ENCODE measurements at places on chromosomes 3 and 15.

DNA sequence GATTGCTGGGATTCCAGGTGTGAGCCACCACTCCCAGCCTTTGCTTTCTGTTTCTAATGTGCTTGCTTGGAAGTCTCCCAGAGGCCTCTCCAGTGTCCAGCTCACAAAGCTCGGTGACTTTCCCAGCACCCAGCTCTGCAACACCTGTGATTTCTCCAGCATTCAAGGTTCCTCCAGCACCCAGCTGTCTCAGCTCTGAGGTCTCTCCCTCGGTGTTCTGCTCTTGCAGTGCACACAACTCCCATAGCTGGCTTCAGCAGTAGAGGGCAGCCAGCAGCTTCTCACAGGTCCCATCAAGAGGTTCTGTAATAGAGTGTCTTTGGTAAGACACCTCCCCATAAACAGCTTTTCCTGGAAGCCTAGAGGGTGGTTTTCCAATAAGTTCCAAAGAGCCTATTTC lies 75.1 kb downstream of the GRM7 start:
- DNase-seq, result no peak

GRCh38 chr3:126314790-126315658 lies 42.2 kb downstream of the KLF15 start:
- no peak for DNase-seq

DNA sequence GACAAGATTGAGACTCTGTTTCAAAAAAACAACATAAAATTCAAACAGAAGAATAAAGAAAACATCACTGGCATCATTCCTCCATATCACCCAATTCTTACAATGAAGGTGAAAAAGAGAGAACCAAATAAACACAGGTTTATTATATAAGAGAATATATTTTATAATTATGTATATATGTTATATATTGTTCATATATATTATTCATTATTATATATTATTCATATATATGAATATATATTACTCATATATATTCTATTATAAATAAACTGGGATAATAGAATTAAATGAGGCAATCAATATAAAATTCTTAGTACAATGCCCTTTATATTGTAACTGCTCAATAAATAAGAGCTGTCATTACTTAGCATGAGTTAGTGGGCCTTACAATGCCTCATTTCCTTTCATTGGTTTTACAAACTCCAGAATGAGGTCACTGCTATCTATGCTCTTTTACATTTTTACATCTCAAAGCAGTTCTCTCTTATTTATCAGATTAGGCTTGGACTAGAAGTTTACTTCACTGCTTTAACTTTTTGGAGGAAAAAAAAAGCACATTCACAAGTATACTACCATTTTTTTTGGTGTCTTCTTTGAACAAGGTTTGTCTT lies 135.5 kb upstream of the TTC14 start:
- no peak for DNase-seq

- peak; percentile 11 for DNase-seq
These were observed 13.1 kb downstream of the SLC7A14 start for GRCh38 chr3:170572665-170573253.

DNA sequence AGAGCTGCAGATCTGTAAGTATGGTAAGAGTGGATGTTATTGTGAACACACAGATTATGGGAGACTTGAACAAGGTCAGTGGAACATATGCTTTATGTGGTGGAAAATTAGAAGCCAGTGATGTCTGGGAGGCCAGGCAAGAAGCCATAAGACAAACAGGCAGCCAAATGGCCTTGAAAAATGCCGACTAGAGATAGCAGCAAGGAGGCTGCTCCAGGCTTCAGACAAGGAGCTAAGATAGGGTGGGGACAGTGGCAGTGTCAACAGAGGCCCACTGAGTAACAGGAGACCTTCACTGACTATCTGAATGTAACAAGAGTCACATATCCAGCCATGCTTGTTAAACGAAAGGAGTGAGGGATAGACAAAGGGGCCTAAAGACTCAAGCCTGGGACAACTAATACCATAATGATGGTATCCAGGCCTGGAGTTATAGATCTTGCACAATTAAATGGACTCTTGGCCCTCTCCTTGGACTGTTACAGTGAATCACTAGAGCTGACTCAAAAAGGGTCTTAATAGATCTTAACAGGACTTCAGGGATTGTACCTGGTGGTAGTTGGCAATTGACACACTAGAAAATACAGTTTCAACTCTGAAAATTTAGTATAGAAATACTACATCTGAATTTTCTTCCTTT lies 50.6 kb downstream of the CFAP20DC start:
- DNase-seq, result peak; percentile 44

- DNase-seq, result no peak
These were observed 394.7 kb upstream of the CBLB start for GRCh38 chr3:106263546-106263945.

- no peak for DNase-seq
These were observed 89.9 kb upstream of the TSPAN3 start for GRCh38 chr15:77160562-77161478.

DNA sequence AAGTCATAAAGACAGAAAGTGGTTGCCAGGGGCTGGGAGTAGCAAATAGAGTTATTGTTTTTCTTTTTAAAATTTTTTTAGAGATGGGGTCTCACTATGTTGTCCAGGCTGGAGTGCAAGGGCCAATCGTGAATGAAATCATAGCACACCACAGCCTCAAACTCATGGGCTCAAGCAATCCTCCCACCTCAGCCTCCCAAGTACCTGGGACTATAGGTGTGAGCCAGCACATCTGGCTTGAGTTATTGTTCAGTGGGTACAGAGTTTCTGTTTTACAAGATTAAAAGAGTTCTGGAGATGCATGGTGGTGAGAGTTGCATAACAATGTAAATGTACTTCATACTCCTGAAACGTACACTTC lies 23.6 kb downstream of the PFKFB4 start:
- DNase-seq, result no peak

DNA sequence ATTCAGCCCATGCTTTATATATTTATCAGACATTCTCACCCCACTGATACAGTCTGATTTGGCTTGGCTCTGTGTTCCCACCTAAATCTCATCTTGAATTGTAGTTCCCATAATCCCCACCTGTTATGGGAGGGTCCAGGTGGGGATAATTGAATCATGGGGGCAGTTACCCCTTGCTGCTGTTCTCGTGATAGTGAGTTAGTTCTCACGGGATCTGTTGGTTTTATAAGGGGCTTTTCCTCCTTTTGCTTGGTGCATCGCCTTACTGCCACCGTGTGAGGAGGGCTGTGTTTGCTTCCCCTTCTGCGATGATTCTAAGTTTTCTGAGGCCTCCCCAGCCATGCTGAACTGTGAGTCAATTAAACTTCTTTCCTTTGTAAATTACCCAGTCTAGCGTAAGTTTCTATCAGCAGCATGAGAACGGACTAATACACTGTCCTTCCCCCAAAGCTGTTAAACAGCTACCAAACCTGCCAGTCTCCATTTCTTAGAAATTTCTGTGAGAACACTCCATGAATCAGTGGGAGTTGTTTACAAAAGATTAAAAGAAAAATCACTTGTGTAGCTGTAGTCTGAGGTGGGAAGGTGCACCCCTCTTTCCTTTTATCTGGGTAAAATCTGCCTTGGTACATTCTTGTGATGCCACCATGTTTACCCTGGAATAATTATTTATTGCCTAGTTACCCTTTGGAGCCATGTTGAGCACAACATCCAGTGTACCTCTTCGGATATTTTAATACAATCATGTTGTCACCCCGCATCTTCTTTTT lies 160.5 kb downstream of the THSD4 start:
- no peak for DNase-seq

GRCh38 chr3:138227650-138228049 lies 40.5 kb downstream of the ARMC8 start:
- no peak for DNase-seq

DNA sequence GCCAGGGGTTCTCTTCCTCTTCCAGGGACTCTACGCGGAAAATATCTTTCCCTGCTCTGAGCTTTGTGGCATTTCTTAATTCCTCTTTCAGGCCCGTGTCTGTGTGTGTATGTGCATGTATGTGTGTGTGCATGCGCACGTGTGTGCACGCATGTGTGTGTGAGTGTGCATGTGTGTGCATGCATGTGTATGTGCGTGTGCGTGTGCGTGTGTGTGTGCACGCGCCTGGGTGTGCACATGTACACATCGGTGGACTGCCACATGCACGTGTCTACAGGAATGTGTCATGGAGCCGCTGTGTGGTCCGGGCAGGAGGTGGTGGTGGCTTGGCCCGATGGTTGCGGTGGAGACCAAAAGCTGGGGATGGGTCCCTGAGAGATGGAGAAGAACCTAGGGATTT lies 133.0 kb downstream of the FBLN2 start:
- no peak for DNase-seq

DNA sequence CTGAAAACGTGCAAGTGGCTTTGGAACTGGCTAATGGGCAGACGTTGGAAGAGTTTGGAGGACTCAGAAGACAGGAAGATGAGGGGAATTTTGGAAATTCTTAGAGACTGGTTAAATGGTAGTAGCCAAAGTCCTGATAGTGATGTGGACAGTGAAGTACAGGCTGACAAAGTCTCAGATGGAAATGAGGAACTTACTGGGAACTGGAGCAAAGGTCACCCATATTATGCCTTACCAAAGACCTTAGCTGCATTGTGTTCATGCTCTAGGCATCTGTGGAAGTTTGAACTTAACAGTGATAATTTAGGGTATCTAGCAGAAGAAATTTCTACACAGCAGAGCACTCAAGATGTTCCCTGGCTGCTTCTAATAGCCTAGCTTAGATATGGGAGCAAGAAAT lies 28.6 kb upstream of the SERPINI2 start:
- DNase-seq, result peak; percentile 55

GRCh38 chr15:28030801-28031200 lies 68.3 kb downstream of the OCA2 start:
- no peak for DNase-seq

- DNase-seq, result no peak
These were observed 17.8 kb downstream of the FLNB start for GRCh38 chr3:58025837-58026569.

- DNase-seq, result no peak
These were observed at the start of gene BTLA for GRCh38 chr3:112498914-112499711. Gene BTLA, minus strand, starts transcription at chr3:112499472. Its CDS starts 114 bp downstream, at chr3:112499358.

DNA sequence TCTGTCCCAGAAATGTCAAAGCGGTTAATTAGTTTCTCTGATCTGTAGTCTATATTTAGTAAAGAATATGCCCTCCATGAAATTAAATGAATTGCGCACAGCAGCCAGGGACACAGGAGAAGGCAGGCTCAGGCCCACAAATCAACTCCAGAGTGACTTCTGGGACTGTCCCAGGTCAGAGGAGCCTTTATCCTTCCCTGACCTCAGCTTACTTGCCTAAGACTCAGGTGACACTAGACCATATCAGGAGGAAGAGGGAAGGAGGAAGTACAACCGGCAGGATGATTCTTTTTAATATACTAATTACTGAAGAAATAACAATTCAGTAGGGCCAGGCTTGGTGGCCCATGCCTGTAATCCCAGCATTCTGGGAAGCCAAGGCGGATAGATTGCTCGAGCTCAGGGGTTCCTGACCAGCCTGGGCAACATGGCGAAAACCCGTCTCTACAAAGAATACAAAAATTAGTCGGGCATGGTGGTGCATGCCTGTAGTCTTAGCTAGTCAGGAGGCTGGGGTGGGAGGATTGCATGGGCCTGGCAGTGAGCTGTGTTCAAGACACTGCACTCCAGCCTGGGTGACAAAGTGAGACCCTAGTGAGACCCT lies 1.8 kb upstream of the GPR15 start:
- DNase-seq, result no peak

DNA sequence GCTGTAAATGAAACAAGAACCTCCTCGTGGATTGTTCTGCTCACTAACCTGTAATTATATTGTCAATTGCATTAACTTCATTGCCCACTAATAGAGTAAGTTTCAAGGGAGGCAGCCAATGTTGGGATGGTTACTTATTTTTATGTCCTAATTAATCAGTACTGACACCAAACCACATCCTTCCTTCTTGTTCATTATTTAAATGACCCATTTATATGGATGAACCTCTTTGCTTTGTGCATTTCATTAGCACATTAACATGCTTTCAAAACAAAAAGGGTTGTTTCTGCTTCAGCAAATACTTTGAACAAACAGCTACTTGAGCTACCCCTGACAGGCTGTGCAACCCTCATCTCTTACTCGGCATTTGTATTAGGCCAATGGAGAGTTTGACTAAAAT lies 374.2 kb downstream of the MECOM start:
- DNase-seq, result no peak
